Tibial nerve (tissue), 4 donors: ENCODE measurements at places on chromosomes 3 and 15. TPM values are rescaled to one million over a fixed set of nuclear protein-coding genes. Genes with fewer than 3 reads are reported as not detected.

MKRN3 gene
- total RNA-seq: not detected

GASK1A gene
- 43.0 TPM for total RNA-seq

VWA5B2 gene
- not detected for total RNA-seq

MINDY2 gene
- total RNA-seq: 41.8 TPM

KLHL24 gene
- 125 TPM for total RNA-seq

RYR3 gene
- total RNA-seq: 7.0 TPM

GRCh38 chr3:23487015-23487414, 283.9 kb downstream of the UBE2E2 start:
- no peak overlapping the region for H3K4me3 ChIP-seq
- no peaks in the 10 kb centered on the region for H3K4me1 ChIP-seq
- DNase-seq: no peak
- H3K27ac ChIP-seq: no peak overlapping the region
- no peaks in the 10 kb centered on the region for H3K27me3 ChIP-seq

DNA sequence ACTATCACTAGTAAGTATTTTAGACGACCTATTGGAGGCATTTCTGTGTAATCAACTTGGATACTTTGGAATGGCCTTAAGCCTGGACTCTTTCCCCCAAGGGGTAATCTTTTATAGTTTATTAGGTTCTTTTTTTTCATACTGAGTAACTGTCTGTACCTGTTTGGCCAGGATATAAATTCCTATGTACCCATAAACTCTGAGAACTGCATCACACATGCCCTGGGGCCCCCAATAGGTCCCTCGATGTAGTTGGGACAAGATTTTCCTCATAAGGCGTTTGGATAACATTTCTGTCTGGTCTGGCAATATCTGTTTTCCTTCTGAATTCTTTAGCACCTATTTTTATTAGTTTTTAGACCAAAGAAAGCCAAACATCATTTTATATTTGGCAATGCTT, 86.4 kb upstream of the WNT7A start:
- DNase-seq: no peak
- H3K36me3 ChIP-seq: no peaks in the 10 kb centered on the region
- no peaks in the 10 kb centered on the region for H3K4me1 ChIP-seq
- H3K27ac ChIP-seq: no peak overlapping the region
- H3K4me3 ChIP-seq: no peak overlapping the region
- H3K27me3 ChIP-seq: no peaks in the 10 kb centered on the region

DNA sequence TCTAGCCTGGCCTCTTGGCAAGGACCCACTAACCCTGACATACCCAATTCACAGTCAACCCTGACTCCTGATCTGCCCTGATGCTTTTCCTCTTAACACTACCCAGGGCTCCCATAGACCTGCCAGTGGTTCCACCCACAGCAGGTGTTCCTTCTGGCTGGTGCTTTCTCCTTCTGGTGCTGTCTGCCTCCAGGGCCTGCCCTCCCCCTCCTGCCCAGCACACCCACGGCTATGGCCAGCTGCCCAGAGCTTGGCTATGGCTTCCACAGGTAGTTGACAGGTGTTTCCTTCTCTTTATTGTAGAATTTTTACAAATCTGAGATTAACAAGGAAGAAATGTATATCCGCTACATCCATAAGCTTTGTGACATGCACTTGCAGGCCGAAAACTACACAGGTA, 46.5 kb upstream of the MANF start:
- no peak overlapping the region for H3K4me3 ChIP-seq
- no peaks in the 10 kb centered on the region for H3K27me3 ChIP-seq
- peaks cover 23% of the 10 kb centered on the region for H3K4me1 ChIP-seq
- DNase-seq: no peak
- H3K36me3 ChIP-seq: no peaks in the 10 kb centered on the region

DNA sequence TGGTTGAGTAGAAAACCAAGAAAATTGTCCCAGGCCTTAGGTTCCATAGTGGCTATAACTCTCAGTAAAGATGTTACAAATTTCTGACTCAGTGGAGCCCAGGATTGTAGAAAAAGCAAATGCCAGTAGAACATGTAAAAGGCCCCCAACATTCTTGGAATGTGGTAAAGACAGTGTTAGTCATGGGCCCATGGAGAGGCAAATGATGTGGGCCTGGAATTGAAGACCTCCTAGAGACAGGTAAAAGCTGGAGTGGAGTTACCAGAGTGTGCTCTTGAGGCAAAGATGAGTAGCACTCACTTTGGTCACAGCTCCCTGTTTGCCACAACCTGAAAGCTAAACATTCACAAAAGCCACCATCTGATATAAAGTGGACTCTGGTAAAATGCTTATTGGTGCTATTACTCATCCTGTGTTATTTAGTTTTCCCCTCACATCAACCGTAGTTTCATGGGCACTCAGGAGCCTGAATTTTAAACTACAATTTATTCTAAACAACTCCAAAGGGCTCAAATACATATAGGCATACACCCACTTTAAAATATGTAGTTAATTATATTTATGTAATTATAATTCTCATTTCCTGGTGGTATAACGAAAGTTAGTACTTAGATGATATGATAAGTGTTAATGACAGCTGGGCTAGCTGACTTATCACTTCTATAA, 359.6 kb upstream of the NECTIN3 start:
- no peaks in the 10 kb centered on the region for H3K27me3 ChIP-seq
- DNase-seq: no peak
- no peak overlapping the region for H3K27ac ChIP-seq
- H3K4me1 ChIP-seq: no peaks in the 10 kb centered on the region

GRCh38 chr3:186628756-186629155, 11.4 kb upstream of the FETUB start:
- no peaks in the 10 kb centered on the region for H3K27me3 ChIP-seq
- no peaks in the 10 kb centered on the region for H3K36me3 ChIP-seq
- H3K4me1 ChIP-seq: no peaks in the 10 kb centered on the region
- no peak overlapping the region for H3K27ac ChIP-seq

DNA sequence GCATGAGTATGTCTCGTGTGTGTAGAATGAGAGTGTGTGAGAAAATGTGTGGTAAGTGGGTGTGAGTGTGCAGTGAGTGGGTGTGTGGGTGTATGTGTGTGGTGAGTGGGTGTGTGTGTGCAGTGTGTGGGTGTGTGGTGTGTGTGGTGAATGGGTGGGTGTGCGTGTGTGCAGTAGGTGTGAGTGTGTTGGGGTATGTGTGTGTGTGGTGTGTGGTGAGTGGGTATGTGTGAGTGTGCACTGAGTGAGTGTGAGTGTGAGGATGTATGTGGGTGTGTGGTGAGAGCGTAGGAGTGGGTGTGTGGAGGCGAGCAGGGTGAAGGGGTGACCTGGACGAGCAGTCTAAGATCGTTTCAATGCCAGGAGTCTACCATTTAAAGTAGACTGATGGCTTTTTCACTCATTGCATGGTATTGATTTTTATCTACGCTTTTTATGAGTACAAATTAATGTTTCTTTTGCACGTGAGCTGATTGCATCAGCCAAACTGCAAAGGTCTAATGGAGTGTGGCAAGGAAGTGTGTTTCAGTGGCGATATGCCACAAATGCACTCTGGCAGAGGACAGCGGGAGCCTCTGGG, 1.6 kb upstream of the CPN2 start:
- DNase-seq: no peak
- H3K27me3 ChIP-seq: no peaks in the 10 kb centered on the region
- H3K36me3 ChIP-seq: no peaks in the 10 kb centered on the region
- no peak overlapping the region for H3K27ac ChIP-seq
- H3K4me1 ChIP-seq: no peaks in the 10 kb centered on the region

DNA sequence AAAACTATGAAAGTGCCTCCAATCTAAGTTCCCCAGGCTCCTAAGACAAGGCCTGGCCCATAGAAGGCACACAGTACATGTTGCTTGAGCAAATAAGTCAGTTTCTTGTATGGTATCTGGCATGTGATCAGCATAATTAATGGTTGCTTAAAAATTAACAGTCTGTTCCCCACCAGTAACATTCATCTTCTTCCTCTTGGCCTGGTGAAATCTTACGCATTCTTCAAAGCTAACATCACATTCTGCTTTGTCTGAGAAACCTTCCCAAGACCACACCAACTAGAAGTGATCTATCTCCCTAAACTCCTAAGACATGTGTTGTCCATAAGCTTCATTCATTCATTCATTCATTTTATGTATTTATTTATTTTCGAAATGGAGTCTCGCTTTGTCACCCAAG, 48.1 kb downstream of the LIPC start:
- H3K27me3 ChIP-seq: no peaks in the 10 kb centered on the region
- no peak for DNase-seq
- H3K36me3 ChIP-seq: no peaks in the 10 kb centered on the region
- H3K27ac ChIP-seq: no peak overlapping the region
- H3K4me1 ChIP-seq: no peaks in the 10 kb centered on the region

DNA sequence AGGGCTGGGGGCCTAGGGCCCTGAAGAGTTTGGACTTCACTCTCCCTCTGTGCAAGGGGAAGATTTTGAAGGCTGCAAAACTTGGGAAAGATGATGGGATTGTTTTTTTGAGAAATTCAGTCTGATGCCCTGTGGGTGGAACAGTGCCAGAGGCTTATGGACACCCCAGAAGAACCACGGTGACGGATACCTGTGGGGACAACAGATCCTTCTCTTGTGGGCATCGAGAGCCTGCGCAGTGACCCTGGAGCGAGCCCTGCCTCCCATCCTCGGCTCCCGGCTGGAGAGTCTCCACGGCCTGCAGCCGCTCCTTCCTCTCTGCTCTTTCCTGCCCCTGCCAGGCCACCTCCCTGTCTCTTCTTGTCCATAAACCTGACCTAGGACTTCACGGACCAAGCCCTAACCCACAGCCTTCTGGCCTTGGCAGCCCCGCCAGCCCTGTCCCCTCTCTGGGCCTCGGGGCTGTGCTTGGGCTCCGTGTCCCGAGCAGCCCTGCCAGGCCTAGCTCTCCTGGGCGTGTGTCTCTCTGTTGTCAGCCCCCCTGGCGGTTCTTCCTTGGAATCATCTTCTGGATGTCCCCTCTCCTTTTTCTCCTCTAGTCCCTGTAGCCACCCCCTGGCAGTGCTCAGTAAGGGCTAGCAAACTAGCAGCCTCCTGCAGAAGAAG, 98.4 kb downstream of the VGLL4 start:
- H3K4me1 ChIP-seq: no peaks in the 10 kb centered on the region
- DNase-seq: no peak
- H3K27ac ChIP-seq: peak overlapping the region; percentile 74
- no peak overlapping the region for H3K4me3 ChIP-seq
- no peaks in the 10 kb centered on the region for H3K36me3 ChIP-seq
- no peaks in the 10 kb centered on the region for H3K27me3 ChIP-seq

DNA sequence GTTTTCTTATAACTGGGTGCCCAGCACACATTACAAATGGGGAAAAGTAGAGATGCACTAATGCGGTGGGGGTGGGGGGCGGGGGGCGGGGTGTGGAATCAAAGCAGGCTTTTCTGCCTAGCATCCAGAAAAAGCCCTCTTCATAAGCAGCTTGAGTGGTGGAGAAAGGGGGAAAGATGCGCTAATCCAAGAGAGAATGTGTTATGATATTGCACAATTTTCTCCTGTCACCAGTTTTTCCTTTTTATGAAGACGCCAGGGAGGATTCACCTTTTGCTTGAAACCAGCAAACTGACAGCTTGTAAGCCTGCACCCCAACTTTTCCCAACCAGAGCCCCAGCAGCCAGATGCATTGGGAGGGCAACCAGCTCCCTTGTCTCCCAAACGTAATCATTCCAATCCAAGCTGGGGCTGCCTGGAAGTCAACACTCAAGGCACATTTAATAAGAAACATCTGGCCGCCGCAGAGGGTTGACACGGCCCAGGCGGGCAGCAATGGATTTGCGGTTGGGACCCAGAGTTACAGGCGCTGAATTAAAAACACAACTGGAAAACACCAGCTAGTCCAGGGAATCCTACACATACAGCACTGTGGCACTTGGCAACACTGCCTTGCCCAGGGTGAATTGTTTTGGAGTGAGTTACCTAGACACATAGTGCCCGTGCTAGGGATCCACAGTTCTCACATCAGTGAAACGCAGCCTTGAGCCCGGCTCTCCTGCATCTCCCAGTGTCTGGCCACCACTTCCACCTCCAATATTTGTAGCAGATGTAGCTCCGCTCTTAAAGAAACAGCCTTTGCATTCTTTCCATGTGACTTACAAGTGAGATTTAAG, 218.5 kb upstream of the PRICKLE2 start:
- peaks cover 17% of the 10 kb centered on the region for H3K27me3 ChIP-seq
- H3K4me3 ChIP-seq: no peak overlapping the region
- H3K27ac ChIP-seq: no peak overlapping the region
- peak; percentile 14 for DNase-seq

DNA sequence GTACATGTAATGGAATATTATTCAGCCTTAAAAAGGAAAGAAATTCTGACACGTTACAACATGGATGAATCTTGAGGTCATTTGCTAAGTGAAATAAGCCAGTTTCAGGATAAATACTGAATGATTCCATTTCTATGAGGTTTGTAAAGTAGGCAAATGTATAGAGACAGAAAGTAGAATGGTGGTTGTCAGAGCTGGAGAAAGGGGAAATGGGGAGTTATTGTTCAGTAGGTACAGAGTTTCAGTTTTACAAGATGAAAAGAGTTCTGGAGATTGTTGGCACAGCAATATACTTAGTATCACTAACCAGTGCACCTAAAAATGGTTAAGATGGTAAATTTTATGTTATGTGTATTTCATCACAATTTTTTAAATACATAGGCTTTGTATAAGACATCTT, 60.6 kb downstream of the USP8 start:
- H3K27me3 ChIP-seq: no peaks in the 10 kb centered on the region
- H3K27ac ChIP-seq: no peak overlapping the region
- peaks cover 80% of the 10 kb centered on the region for H3K36me3 ChIP-seq
- H3K4me3 ChIP-seq: no peak overlapping the region
- no peak for DNase-seq

DNA sequence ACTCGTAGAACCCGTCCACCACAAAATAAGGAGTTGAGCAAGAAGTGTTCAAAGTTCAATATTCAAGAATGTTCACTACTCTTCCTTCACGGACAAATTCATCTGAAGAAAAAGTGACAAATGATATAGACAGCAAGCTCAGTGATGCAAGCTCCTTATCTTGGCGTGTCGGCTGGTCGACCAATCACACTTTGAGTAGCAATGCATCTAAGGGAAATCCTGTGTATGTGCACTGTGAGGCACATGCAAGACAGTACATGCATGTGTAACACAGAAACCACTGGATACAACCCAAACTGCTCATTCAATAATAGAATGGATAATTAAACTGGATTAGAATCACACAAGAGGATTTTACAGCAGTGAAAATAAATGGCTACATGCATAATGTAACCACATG, 64.4 kb upstream of the CSPG5 start:
- H3K4me1 ChIP-seq: no peaks in the 10 kb centered on the region
- no peak overlapping the region for H3K27ac ChIP-seq
- no peaks in the 10 kb centered on the region for H3K27me3 ChIP-seq
- H3K36me3 ChIP-seq: peaks cover 31% of the 10 kb centered on the region
- no peak overlapping the region for H3K4me3 ChIP-seq

GRCh38 chr15:70852501-70853317, 1.2 kb downstream of the LARP6 start:
- H3K27me3 ChIP-seq: no peaks in the 10 kb centered on the region
- H3K27ac ChIP-seq: peak overlapping the region; percentile 96
- DNase-seq: no peak
- H3K4me3 ChIP-seq: peak overlapping the region; percentile 93
- no peaks in the 10 kb centered on the region for H3K36me3 ChIP-seq
- H3K4me1 ChIP-seq: no peaks in the 10 kb centered on the region

GRCh38 chr3:74842141-74842540, 227.7 kb upstream of the CNTN3 start:
- no peaks in the 10 kb centered on the region for H3K27me3 ChIP-seq
- H3K27ac ChIP-seq: no peak overlapping the region
- DNase-seq: no peak
- H3K36me3 ChIP-seq: no peaks in the 10 kb centered on the region
- H3K4me3 ChIP-seq: no peak overlapping the region
- no peaks in the 10 kb centered on the region for H3K4me1 ChIP-seq

GRCh38 chr3:177147790-177148189, 49.5 kb downstream of the TBL1XR1 start:
- no peak overlapping the region for H3K4me3 ChIP-seq
- H3K27me3 ChIP-seq: no peaks in the 10 kb centered on the region
- no peak overlapping the region for H3K27ac ChIP-seq
